ENCODE measurements at places on chromosomes 6 and 20.

GRCh38 chr20:1465470-1466210 is 1.0 kb downstream of the NSFL1C start:
- no peak for DNase-seq

DNA sequence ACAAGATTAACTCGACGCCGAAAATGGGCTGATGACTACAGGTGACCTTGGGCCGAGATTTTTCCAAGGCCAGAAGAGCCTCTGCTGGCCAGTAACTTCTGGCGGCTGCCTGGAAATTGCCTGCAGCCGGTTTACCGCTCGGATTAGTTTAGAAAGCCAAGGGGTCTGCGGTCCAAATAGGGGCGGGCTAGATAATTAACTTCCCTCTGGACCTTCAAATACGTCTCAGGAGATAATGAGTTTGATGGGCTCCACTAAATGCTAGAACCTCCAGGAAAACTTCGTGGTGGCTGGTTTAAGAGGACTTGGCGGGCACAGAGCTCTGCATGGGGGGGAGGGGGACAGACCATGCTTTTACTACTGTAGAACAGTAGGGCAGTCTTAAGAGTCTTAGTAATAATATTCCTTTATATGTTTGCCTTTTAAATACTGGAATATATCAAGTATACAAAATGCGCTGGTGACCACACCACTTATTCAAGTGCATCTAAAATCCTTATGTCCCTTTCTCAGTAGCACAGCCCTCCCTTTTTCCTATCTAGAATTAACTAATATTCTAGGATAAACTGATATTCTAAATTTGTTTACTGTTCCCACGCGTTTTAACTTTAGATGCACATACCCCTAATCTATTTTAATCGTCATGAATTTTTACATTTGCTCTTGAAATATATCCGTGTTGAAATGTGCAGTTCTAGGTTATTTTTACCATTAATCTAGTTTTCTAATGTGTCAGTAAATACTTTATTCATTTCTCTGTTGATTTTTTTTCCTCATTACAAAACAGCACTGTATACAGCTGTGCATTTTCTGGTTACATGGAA is 107.5 kb upstream of the PRSS16 start:
- peak; percentile 44 for DNase-seq

GRCh38 chr6:73028893-73029450 is 196.3 kb downstream of the KHDC1L start:
- DNase-seq: no peak

GRCh38 chr6:3119040-3119723 is 671 bp downstream of the BPHL start:
- DNase-seq: no peak
